ENCODE measurements at places on chromosomes 4 and X.

GRCh38 chrX:121356139-121356849, 308.9 kb downstream of the GLUD2 start:
- DNase-seq = no peak

GRCh38 chr4:43765514-43765913, 683.1 kb downstream of the KCTD8 start:
- no peak for DNase-seq

- peak; percentile 63 for DNase-seq
Observed at GRCh38 chr4:2441393-2442174, 22.8 kb downstream of the CFAP99 start.

- DNase-seq = no peak
Observed at GRCh38 chrX:40179283-40179682, 81.5 kb upstream of the BCOR start.

All from activated T-cell treated with anti-CD3 and anti-CD28 coated beads, Interleukin-2, amount 50 U/mL, for 4 hours (primary cell).